Stimulated activated CD8-positive, alpha-beta memory T cell treated with anti-CD3 and anti-CD28 coated beads, Interleukin-4, amount 100 ng/mL, for 48 hours (primary cell): ENCODE measurements at places on chromosomes 11 and 22.

DNA sequence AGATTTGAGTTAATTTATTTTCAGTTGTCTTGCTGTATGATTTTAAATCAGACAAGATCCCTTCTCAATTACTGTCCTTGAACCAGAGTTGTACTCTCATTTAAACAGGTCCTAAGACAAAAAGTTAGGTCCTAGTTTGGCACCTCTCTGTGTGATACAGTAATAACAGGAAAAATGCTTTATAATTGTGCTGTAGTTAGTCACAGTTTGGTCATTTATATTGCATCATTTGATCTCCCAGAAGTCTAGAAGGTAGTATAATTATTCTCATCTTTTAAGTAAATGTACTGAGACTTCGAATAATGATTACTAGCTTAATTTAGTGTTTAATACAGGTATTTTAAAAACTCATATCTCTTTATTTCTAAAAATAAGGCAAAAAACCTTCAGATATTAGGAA, 18.1 kb upstream of the LUZP2 start:
- DNase-seq, result no peak

GRCh38 chr11:68383976-68384501, 71.6 kb downstream of the LRP5 start:
- peak; percentile 87 for DNase-seq

GRCh38 chr22:46731246-46732040, 6.6 kb downstream of the CERK start:
- DNase-seq, result no peak

- DNase-seq, result no peak
Measured at GRCh38 chr11:72687326-72687725, 13.1 kb upstream of the PDE2A start.

DNA sequence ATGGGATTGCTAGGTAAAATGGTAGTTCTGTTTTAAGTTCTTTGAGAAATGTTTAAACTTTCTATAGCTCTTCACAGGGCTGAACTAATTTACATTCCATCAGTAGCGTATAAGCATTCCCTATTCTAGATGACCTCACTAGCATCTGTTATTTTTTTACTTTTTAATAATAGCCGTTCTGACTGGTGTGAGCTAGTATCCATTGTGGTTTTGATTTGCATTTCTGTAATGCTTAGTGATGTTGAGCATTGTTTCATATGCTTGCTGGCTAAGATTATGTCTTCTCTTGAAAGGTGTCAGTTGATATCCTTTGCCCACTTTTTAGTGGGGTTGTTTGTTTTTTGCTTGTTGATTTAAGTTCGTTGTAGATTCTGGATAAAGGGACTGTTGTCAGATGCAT, 35.9 kb downstream of the MMP27 start:
- DNase-seq, result no peak

DNA sequence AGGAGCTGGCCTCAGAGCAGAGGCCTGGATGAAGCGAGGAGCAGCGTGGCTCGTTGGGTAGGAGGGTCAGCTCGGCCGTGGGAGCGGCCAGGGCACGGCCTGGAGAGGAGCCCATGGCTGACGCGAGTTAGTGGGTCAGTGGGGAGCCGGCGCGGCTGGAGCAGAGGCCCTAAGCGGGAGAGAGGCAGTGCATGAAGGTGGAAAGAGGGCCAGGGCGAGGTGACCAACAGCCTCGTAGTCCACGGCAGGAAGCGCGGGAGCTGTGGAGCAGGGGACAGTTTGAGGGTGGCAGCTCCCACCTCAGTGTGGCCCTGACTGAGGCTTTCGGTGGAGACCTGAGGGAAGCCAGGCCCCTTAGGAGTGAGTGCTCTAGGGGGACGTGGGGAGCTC, 24.1 kb downstream of the DCPS start:
- no peak for DNase-seq

DNA sequence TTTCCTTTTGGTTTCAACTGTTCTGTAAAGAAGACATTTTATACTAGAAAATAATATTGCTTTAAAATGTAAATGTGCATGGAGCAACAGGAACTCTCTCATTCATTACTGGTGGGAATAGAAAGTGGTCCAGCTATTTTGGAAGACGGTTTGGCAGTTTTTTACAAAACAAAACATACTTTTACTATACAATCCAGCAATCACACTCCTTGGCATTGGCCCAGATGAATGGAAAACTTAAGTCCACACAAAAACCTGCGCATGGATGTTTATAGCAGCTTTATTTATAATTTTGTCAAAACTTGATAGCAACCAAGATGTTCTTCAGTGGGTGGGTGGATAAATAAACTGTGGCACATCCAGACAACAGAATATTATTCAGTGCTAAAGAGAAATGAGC, 49.9 kb upstream of the SEPTIN5 start:
- DNase-seq, result no peak

GRCh38 chr11:58075781-58076180, 45.0 kb downstream of the OR6Q1 start:
- no peak for DNase-seq

DNA sequence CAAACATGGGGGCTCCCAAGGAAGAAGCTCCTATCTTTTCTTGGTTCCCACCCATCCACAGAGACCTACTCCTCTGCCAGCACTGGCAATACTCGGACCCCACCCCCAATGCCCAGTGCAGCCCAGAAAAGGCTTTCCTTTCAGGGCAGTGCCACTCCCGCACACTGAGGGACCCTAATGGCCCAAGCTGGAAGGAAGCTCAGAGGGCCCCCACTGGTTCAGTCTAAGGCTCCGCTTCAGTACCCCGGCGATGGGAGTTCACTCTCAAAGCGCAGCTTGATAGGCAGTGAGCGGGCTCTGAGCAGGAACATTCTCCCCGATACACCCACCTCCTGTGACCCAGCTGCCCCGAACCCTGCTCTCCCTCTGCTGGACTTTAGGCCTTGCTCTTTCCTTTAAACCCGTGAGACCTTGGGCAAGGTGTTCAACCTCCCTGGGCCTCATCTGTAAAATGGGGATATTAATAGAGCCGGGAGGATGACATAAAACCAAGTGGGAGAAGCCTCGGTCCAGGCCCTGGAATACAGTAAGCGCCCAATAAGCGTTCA, 48.4 kb downstream of the CHRDL2 start:
- no peak for DNase-seq

GRCh38 chr22:48249713-48250268, 1487.3 kb downstream of the TBC1D22A start:
- DNase-seq, result no peak

GRCh38 chr11:65584723-65585171, 8.9 kb downstream of the EHBP1L1 start:
- no peak for DNase-seq

- no peak for DNase-seq
Measured at GRCh38 chr11:86551288-86552092, 120.9 kb downstream of the ME3 start.

GRCh38 chr22:30288419-30289140, 725 bp downstream of the CASTOR1 start:
- DNase-seq, result no peak

DNA sequence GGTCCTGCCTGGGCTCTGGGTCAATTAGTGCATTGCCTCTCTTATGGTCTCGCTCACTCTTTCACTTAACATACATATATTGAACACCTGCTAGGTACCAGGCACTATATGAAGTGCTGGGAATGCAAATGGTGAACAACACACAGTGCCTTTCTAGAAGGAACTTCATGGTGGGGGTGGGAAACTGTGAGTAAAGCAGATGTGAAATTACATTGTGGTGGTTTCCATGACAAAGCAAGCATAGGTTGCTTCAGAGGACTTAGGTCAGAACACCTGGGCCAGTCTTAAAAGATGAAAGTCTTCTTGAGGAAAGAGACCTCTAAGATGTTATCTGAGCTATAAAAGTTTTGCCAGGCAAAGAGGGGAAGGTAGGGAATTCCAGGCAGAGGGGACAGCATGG, 231.3 kb downstream of the BUD13 start:
- DNase-seq, result no peak

DNA sequence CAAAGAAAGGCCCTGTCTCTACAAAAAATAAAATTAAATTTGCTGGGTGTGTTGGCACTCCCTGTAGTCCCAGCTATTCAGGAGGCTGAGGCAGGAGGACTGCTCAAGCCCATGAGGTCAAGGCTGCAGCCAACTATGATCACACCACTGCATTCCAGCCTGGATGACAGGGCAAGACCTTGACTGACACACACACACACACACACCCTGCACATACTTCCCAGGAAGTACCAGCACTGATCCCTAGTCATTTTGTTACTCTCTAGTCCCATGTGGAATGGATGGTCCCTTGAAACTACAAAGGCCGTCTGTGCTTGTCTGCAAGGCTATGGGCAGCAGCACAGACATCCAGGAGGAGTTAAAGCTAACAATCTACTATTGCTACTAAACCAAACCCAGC, 59.7 kb upstream of the CYP2D6 start:
- DNase-seq, result no peak

DNA sequence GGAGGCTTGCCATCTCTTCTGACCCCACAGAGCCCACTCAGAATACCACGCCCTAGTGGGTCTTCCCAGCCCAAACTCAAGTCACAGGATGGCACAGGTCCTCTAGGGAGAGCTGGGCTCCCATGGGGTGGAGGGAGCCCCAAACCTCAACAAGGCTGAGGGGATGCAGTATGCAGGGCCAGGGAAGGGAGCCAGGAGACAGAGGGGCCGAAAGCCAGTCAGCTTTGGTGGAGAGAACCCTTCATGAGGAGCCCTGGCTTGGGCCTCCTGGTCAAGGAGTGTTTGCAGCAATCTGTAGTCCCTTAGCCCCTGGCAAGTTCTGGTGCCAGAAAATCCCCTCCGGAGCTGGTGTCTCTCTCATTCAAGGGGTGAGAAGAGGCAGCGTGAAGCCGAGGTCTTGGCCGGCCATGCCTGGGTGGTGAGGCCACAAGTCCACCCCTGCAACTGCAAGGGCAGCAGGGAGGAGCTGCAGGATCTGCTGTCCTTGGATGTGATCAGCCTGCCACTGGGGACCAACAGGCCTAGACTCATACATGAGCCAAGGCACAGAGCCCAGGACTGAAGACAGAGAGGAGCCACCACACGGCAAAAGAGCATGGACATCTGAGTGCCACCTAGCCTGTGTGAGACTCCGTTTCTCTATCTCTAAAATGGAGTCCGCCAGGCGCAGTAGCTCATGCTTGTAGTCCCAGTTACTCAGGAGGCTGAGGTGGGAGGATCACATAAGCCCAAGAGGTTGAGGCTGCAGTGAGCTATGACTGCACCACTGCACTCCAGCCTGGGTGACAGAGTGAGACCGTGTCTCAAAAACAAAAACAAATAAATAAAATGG, 24.1 kb downstream of the NEAT1 start:
- no peak for DNase-seq

DNA sequence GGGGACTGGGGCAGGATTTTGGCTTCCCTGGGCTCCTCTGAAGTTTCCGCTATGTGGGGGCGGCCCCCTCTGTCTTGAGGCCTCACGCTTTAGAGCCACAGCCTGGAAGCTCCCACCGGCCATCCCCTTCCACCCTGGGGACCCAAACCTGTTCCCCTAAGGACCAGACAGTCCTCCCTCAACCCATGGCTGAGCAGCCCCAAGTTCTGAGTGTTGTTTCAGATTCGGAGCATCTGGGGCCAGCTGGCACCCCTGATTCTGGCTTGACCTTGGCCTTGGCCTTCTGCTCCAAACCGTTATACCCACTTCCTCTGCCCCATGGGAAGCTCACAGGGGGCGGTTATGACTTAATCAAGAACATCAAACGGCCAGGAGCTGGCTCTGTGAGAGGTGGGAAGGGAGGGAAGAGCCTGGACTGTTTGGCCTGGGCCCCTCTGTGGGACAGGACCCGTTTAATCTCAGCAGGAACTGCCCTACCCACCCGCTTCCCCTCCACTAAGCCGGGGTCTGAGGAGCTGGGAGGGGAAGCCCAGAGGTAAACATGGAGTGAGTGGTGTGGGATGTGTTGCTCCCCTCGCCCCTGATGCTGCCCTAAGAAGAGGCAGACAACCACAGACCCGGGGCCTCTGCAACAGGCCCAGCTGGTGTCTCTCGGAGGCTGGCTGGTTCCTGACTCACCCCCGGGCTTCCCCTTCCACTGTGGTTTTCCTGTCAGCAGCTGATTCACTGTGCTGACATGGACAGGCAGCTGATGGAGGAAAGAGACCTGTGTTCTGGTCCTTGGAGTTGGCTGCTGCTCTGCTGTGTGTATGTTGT, 3.4 kb downstream of the CD82 start:
- peak; percentile 92 for DNase-seq

- peak; percentile 59 for DNase-seq
Measured at GRCh38 chr11:9263840-9264315, 1.3 kb downstream of the DENND5A start.

DNA sequence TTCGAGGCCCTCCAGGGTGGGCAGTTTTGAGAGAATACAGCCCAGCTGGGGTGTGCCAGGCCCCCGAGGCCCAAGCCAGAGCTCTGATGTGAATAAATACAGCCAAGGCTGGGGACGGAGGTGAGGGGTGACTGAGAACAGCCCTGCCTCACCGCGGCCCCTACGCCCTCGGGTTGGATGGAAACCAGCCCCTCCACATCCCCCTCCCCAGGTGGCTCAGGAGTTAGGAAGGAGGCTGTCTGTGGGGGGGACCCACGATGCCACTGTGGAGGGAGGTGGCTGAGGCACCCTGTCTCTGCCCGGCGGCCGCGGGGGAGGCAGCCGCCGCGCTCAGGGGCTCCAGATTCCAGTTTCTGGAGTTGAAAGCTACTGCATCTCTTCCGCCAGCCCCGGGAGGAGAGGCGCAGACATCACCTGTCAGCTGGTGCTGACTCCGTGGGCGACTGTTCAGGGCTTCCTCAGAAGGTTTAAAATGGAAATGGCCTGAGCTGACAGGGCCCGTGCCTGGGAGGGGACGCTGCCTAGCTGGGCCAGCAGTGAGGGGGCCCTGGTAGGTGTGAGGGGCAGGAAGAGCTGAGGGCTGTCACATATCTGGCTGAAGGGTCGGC, 1.4 kb downstream of the FLRT1 start:
- DNase-seq, result no peak

- DNase-seq, result no peak
Measured at GRCh38 chr11:132475026-132475425, 1057.3 kb downstream of the OPCML start.

GRCh38 chr11:13668957-13669521, 571 bp downstream of the FAR1 start:
- DNase-seq, result peak; percentile 59

- DNase-seq, result no peak
Measured at GRCh38 chr22:17370026-17370765, 936 bp downstream of the CECR2 start.

DNA sequence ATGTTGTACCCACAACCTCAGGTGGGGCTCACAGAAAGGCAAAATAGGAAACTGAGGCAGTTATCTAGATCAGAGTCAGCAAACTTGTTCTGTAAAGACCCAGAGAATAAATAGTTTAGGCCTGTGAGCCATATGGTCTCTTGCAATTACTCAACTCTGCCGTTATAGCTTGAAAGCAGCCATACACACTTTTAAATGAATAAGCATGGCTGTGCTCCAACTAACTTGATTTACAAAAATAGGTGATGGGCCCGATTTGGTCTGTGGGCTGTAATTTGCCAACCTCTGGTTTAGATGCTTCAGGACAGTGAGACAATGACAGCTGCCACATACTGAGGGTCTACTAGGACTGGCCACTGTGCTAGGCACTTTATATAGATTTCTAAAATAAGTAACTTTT, 198.8 kb upstream of the NARS2 start:
- DNase-seq, result no peak

GRCh38 chr11:43789700-43790443, 90.8 kb upstream of the ALKBH3 start:
- no peak for DNase-seq

GRCh38 chr11:64239662-64240434, 1.0 kb upstream of the FKBP2 start:
- DNase-seq, result no peak

- no peak for DNase-seq
Measured at GRCh38 chr11:67441098-67441563, 2.1 kb downstream of the CORO1B start.
